ENCODE measurements at places on chromosomes 12 and 14.
A peak's percentile ranks its signal among the peaks of the same experiment; 100 is the strongest.

GRCh38 chr12:73632661-73633060 is 905.0 kb upstream of the ATXN7L3B start:
- DNase-seq: no peak

DNA sequence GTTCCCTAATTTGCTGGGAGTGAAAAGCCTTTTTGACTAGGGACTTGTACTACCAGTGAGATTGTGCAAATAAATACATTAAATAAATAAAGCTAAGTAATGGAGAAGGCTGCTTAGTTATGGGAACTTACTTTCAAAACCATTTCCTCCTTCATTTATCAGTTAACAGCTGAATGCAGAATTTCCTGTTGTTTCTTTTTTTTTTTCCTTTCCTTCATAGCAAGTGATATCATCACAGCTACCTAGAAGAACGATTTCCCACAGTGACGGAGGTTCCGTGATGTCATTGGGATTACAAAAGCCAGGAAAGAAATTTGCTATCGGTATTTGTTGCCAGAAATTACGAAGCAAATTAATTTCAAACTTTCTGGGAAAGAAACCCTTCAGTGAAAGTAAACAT is 42.1 kb upstream of the SOCS2 start:
- DNase-seq: no peak

DNA sequence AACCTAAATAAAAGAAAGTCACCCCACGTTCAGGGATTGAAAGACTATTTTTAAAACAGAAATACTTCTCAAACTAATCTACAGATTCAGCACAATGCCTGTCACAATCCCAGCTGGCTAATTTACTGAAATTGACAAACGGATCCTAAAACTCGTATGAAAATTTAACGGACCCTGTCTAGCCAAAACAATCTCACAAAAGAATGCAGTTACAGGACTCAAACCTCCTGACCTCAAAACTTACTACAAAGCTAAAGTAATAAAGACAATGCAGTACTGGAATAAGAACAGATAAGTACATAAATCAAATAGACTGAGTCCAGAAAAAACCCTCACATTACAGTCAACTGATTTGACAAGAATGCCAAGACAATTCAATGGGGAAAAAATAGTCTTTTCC is 48.8 kb downstream of the IPO8 start:
- no peak for DNase-seq

DNA sequence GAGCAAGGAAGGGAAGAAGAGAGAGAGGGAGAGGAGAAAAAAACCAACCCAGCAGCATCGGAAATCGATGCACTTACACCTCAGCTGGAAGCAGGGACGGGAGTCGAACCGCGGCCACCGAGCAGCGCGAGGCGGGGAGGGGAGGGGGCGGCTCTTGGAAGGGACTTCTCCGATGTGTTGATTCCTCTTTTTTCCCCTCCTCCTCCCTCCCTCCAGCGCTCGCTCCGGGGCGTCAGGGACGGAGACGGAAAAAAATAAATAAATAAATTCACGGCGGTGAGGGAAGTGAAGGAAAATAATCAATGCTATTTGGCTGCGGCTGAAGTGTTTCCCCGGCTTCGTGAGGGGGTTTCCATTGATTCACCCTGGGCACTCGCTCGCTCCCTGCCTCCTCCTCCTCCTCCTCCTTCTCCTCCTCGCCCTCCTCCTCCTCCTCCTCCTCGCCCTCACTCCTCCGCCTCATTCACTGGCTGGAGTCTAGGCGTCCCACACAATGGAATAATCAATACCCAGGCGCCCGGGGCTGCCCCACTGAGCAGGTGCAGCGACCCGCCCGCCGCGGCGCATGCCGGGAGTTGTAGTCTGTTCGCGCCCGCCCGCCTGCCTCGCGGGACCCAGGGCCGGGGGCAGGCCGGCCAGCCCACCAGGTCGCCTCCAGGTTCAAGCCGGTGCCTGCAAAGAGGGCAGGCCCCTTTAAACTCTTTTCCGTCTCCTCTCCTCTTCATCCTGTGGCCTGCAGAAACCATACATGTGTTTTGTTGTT is at the start of gene ZFHX2:
Gene ZFHX2 (minus strand): TSS at position 500 of the 763 bp plus-strand sequence. CDS start 16,440 bp downstream, outside the sequence.
- peak; percentile 89 for DNase-seq

All from GM12892 (cell line).